Calu3 (cell line): ENCODE measurements at places on chromosomes 11 and 22.

GRCh38 chr11:66366844-66367477 lies 4.6 kb downstream of the SLC29A2 start:
- no peaks in the 10 kb centered on the region for H3K27me3 ChIP-seq
- no peak for DNase-seq
- peaks cover 12% of the 10 kb centered on the region for H3K4me1 ChIP-seq
- peaks cover 79% of the 10 kb centered on the region for H3K36me3 ChIP-seq

DNA sequence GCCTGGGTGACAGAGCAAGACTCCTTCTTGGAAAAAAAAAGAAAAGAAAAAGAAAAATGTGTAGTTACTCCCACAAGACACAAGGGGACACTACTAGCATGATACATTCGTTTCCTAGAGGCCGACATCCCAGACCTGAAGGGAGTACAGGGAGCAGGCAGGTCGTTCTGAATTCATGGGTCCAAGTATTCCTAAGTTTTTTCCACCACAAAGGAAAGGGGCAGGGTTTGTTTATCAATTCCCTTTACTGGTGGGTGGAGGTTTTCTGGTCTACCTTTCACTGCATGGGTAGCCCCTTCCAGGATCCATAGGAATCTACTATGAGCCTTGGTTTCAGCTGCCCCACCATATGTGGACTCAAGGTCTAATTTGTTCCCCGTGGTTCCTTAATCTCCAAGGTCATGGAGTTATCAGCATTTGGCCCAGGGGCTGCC lies 11.8 kb downstream of the TIGD3 start:
- H3K4me1 ChIP-seq, result peaks cover 11% of the 10 kb centered on the region
- peaks cover 8% of the 10 kb centered on the region for H3K36me3 ChIP-seq
- H3K27me3 ChIP-seq, result no peaks in the 10 kb centered on the region
- peak; percentile 49 for DNase-seq
- no peak overlapping the region for H3K27ac ChIP-seq

GRCh38 chr11:65574109-65574810 lies 1.6 kb upstream of the EHBP1L1 start:
- peak overlapping the region; percentile 77 for H3K27ac ChIP-seq
- peak overlapping the region; percentile 79 for H3K4me3 ChIP-seq
- H3K27me3 ChIP-seq, result no peaks in the 10 kb centered on the region
- peaks cover 47% of the 10 kb centered on the region for H3K4me1 ChIP-seq
- peaks cover 96% of the 10 kb centered on the region for H3K36me3 ChIP-seq
- DNase-seq, result peak; percentile 97

GRCh38 chr11:133029107-133029506 lies 503.2 kb downstream of the OPCML start:
- no peaks in the 10 kb centered on the region for H3K4me1 ChIP-seq
- no peaks in the 10 kb centered on the region for H3K36me3 ChIP-seq
- no peak overlapping the region for H3K4me3 ChIP-seq

GRCh38 chr11:5021996-5022395 lies 24.3 kb upstream of the OR52J3 start:
- no peak for DNase-seq
- H3K4me1 ChIP-seq, result no peaks in the 10 kb centered on the region
- no peak overlapping the region for H3K27ac ChIP-seq
- H3K27me3 ChIP-seq, result no peaks in the 10 kb centered on the region

GRCh38 chr22:24728790-24729637 lies 45.5 kb downstream of the PIWIL3 start:
- H3K27me3 ChIP-seq, result peaks cover 86% of the 10 kb centered on the region
- H3K4me3 ChIP-seq, result no peak overlapping the region
- no peak for DNase-seq

DNA sequence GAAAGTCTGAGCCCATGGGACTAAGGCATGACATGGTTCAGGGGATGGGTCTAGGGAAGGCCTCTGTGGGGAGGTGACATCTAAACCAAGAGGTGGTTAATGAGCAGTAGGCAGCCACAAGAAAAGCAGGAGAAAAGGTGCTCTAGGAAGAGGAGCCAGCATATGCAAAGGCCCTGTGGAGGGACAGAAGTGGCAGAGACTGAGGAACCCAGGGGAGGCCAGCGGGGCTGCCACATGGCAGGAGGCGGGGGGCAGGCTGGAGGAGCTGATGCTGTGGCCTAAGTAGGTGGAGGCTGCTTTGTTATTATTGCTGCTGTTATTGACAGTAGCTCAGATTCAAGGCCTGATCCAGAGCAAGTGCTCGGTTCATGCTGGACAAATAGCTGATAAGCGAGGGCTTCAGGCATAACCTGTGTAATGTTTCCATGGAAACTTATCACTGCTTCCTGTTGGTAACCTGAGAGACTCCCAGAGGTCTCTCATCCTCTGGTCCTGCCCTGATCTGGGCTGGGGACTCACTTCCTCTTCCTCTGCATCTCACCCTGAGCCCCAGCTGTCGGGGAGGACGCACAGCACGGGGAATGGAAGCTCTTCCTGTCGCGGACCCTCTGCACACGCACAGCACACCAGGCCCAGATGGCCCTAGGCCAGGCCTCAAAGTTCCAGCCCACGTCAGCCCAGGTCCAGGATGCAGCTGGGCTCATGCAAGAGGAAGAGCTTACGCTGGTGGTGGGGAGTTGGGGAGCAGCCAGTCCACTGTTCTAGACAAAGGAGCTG lies 75.2 kb upstream of the TP53I11 start:
- no peak for DNase-seq
- H3K4me3 ChIP-seq, result no peak overlapping the region
- H3K27ac ChIP-seq, result no peak overlapping the region
- H3K4me1 ChIP-seq, result no peaks in the 10 kb centered on the region
- peaks cover 76% of the 10 kb centered on the region for H3K27me3 ChIP-seq

- H3K4me3 ChIP-seq, result no peak overlapping the region
- H3K27ac ChIP-seq, result no peak overlapping the region
- H3K27me3 ChIP-seq, result no peaks in the 10 kb centered on the region
- no peaks in the 10 kb centered on the region for H3K36me3 ChIP-seq
- DNase-seq, result no peak
Observed at GRCh38 chr11:27011560-27012233, 17.8 kb downstream of the FIBIN start.
